ENCODE measurements at places on chromosomes 2 and 18.

GRCh38 chr2:235740821-235741220 is 247.0 kb downstream of the AGAP1 start:
- no peak for DNase-seq

- no peak for DNase-seq
Measured at GRCh38 chr2:240248721-240249422, 108.4 kb upstream of the OTOS start.

- DNase-seq, result no peak
Measured at GRCh38 chr2:64819361-64819760, 165.6 kb upstream of the SERTAD2 start.

- DNase-seq, result no peak
Measured at GRCh38 chr2:96236882-96237281, 28.3 kb upstream of the STARD7 start.

- DNase-seq, result no peak
Measured at GRCh38 chr2:112542984-112543661, 858 bp downstream of the POLR1B start.

DNA sequence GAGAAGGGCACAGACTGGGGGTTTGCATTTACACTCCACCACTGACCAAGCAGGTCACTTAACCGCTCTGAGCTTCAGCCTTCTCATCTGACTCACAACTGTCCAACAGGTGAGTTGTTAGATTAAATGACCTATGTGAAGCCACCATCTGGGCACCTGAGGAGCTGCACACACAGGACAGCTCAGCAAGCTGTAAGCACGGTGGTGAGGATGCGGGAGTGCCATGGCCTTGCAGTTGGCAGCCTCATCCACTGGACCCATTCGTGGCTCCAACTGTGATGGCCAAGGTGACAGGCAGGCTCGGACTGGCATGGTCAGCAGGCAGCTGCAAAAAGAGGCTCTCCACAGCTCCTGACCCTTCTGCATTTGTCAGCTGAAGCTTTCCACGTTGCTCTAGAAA is 23.3 kb upstream of the AMMECR1L start:
- DNase-seq, result no peak

DNA sequence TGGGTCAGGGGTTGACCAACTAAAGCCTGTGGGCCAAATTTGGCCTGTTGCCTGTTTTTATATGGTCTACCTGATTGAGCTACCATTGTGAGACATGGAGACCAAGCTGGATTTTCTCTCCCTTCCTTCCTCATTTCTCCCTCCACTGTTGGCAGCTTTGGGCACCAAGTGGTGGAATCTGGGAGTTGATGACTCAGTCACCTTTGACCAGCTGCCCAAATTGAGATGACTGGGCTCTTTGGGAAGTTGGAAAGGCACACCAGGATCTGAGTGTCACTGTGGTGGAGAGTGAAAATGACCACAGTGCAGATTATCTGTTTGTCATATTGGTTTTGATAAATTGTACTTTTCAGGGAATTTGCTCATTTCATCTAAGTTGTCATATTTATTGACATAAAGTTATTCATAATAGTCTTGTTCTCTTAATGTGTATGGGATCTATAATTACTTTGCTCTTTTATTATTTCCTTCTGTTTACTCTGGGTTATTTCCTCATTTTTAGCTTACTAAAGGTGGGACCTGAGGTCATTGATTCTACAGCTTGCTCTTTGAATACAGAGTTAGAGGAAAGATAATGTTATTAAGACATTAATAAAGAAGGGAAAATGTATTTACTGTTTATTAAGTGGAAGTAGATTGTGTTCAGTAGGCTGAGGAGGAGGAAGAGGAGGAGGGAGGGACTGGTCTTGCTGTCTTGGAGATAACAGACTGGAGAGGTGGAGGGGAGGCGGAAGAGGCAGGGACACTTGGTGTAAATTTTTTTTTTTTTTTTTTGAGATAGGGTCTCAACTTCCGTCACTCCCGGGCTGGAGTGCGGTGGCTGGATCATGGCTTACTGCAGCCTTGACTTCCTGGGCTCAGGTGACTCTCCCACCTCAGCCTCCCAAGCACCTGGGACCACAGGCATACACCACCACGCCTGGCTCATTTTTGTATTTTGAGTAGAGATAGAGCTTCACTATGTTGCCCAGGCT is 31.8 kb downstream of the AGFG1 start:
- DNase-seq, result no peak

GRCh38 chr18:39693359-39693758 is 2127.8 kb upstream of the CELF4 start:
- no peak for DNase-seq

DNA sequence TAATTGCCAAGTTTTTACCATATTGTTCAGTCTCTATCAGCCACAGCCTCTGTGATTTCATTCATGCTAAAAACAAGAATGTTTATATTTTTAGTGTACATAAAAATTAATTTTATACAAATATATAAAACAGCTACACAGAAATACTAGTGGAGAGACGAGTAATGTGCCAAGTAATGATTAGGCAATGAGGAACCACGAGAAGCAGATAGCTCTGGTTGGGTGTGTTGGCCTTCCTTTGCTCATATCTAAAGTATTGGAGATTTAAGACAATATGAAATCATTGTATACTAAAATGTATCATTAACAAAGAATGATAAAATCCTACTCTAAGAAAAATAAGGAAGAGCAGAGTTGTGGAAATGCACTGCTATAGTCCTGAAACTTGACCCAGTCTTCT is 326.7 kb downstream of the AGAP1 start:
- no peak for DNase-seq

Measured in activated CD8-positive, alpha-beta memory T cell treated with anti-CD3 and anti-CD28 coated beads for 1 hour (primary cell).